Suppressor macrophage treated with lipopolysaccharide for 1 hour (primary cell): ENCODE measurements at places on chromosomes 16 and 17.
A peak's percentile ranks its signal among the peaks of the same experiment; 100 is the strongest.

- DNase-seq, result no peak
Measured at GRCh38 chr17:77178050-77178449, 37.3 kb downstream of the SEC14L1 start.

GRCh38 chr17:60039114-60039846, 39.4 kb downstream of the HEATR6 start:
- DNase-seq, result no peak

DNA sequence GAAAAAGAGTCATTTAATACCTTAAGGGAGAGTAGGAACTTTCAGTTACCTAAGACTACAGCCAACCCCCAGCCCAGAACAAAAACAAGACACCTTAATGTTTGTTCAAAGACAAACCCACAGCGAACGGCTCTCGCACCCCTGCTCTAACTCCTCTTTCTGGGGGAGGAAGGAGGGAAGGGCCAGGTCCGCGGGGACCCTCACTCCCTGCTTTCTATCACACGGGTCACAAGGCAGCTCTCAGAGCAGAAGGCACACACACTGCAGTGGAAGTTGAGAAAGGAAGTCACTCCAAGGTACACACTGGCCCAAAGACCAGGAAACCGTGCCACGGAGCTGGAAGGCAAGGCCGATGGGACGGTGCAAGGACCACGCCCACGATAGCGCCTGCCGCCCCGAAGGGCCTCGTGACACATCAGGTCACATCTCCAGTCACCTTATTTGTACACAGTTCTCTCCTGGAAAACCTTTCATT, 10.0 kb downstream of the LITAFD start:
- no peak for DNase-seq

DNA sequence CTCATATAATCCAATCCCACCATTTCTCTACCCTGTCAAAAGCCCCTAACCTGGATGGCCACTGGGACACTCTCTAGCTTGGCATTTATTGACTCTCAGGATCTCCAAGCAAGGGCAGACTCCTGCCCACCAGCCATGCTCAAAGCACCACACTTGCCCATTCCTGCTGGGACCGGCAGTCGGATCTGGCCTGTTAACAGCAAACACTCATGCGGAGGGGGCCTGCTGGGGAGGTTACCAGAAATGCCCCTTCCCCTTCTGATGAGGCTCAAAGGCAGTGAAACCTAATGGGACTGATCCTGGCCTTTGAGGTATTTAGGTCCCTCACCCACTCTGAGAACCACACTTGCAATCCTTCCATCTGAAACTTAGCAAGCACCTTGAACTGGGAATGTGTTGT, 6.5 kb upstream of the CCL1 start:
- DNase-seq, result no peak

DNA sequence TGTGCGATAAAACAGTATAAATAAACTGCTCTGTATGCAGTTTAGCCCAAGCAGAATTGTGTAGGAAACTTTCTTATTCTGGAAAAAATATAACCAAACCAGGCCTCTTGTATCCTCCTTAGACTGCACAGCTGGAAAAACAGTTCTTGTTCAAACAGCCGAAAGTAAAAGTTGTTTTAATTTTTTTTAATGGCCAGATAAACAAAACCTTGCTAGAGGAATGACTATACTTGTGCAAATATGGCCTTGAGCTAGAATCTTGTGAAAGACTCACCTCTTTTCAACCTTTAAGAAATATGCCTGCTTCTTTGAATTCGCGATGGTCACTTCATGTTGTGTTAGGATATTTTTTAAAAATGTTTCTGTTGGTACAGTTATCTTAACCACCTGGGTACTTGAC, 114.5 kb upstream of the MAF start:
- DNase-seq, result no peak

DNA sequence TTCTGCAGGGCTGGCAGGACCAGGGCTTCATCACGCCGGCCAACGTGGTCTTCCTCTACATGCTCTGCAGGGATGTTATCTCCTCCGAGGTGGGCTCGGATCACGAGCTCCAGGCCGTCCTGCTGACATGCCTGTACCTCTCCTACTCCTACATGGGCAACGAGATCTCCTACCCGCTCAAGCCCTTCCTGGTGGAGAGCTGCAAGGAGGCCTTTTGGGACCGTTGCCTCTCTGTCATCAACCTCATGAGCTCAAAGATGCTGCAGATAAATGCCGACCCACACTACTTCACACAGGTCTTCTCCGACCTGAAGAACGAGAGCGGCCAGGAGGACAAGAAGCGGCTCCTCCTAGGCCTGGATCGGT, 1.4 kb downstream of the CDK5R1 start:
- DNase-seq, result no peak

DNA sequence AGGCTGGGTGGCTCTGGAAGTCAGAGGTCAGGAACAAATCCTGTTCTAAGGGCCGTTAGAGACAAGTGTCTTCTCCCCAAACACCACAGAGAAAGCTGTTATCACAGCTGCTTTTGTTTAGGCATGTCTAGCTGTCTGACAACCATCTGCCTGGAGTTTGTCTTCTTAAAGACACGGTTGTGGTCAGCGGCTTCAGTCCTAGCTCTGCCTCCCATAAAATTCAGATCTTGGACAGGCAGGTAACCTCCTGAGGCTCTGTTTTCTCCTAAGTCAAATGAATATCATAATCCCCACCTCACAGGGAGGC, 2.3 kb upstream of the ITGA3 start:
- no peak for DNase-seq

DNA sequence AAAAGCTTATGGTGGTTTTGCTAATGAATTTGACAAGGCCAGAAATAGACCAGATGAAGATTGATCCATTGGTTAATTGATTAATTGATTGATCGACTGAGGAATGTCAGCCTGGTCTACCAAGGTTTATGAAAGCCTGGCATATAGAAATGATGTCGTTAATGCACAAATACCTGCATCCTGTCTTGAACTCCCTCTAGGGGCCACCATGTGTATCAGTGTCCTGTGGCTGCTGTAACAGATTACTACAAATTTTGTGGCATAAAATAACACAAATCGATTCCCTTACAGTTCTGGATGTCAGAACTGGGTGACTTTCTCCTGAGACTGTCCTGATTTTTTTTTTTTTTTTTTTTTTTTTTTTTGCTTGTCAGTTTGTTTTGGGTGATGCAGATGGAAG, 553.2 kb downstream of the MAF start:
- DNase-seq, result peak; percentile 41
